AG04450 (cell line): ENCODE measurements at places on chromosomes 7 and 10.

GRCh38 chr10:68559841-68560185 lies 324 bp upstream of the TET1 start:
- no peak for DNase-seq

DNA sequence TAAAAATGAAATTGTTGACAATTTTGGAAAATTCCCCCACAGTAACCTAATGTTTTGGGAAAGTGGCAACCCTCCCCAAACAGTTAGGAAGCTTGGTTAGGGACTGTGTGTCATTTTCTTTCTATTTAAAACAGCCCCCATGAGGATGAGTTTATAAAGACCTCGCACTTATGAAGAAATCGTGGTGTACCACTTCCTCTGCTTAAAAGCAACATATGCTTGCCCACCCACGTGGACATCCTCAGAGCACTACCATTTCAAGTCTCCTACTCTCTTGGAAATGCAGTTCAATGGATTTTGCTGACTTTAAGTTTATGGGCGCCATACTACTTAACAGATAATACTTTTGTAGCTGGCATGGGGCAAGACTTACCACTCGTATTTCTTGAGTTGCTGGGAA lies 223.8 kb downstream of the DYNC1I1 start:
- DNase-seq, result no peak

DNA sequence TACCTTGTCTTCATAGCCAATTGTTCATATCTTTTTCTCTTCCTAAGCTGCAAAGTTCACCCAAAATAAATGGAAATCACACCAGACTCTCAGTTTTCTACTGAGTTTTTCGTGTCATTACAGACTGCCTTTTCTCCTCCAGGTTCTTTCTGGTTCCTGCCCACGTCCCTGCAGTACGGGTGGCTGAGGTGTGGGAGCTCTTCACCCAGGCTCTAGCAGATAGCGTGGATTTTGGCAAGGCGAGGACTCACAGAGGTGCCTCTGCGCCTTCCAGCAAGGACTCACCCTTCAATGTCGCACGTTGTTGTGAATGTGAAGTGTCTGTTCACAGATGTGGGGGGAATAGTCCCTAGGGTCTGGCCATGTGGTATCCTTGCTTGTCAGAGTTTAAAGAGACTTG lies 71.6 kb downstream of the ABCA13 start:
- no peak for DNase-seq

DNA sequence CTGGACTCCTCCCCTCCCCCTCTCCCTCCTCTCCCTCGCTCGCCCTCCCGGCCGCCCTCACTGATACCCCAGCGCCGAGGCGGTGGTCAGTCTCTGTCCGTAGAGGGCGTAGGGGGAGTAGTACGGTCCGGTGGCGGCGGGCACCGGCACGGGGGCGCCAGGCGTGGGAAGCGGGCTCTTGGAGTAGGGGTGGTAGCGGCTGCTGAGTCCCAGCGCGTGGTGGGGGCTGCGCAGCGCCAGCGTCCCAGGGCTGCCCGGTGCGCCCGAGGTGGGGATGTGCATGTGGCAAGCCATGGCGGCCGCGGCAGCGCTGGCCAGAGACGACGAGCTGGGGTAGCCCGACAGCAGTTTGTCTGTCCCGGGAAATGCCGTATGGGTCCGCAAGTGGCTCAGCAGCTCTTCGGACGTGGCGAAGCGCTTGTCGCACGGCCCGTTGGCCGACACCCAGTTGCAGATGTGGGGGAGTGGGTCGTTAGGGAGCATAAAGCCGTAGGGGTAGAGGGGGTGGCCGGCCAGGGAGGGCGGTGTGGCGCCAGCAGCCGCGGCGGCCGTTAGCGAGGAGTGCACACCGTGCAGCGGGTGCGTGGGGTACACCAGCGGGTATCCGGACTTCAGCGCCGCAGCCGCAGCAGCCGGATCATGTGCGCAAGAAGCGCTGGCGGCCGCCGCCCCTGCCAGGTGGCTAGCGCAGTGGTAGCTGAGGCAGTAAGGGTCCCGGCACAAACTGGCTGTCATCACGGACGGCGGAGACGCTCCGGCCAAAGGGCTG lies 2.7 kb downstream of the ZNF503 start:
- no peak for DNase-seq

- no peak for DNase-seq
These were observed 34.1 kb upstream of the IFRD1 start for GRCh38 chr7:112416127-112416526.

- DNase-seq, result no peak
These were observed 479.1 kb upstream of the ZMIZ1 start for GRCh38 chr10:78589687-78590086.

DNA sequence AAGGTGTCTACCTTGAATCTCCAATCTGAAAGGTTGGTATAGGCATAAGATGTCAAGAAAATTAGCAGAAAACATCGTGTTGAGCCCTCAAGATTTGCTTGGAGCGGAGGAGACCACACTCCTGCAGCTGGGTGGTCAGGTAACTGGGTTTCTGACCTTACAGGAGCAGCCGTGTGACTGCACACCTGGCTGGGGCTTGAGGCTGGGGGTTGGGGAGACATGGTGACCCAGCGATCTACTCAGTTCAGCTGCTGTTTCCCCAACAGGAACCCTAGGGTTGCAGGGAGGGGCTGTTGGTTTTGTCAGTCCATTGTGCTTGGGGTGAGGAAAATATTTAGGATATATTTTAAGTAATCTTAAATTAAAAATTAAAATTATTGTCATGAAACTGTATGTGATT lies 147.0 kb upstream of the ZNF32 start:
- no peak for DNase-seq

GRCh38 chr7:7156663-7157062 lies 25.7 kb upstream of the C1GALT1 start:
- DNase-seq, result no peak

DNA sequence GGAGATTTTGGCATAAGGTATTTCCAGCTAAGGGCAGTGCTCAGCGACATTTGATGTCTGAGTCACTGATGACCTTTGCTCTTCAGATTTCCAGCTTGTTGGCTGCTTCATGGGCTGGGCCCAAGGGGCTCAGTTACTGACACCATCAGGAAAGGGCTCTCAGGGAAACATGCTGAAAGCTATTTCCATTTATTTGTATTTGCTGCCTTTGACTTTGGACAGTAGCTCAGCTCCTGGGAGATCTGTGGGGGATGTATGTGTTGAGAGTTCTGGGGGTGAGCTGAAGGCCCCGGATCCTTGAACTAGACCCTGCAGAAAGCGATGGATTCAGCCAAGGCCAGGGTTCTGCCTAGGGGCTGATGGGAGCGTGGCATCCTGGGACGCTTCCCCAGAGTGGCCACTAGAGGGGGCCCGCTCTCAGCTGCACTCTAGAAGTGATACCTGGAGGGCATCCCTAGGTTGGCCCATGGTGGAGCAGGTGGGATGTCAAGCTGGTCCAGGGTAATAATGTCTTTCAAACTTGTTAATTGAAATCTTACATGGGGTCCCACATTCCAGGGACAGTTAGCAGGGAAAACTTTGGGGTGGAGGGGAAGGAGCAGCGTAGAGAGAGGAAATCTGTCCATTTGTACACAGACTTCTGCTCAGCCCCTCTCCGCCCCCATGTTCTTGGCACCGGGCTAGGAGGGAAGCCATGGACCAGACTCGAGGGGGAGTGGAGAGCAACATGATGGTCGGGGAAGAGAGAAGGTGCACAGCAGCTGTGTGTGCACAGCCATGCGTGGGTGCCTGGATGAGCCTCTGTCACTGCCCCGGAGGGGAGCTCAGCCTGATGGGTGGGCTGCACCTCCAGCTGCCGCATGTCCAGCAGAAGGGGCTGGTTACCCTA lies 3.0 kb upstream of the BTBD16 start:
- DNase-seq, result no peak

- DNase-seq, result no peak
These were observed 190.4 kb downstream of the SKIDA1 start for GRCh38 chr10:21334891-21335696.

GRCh38 chr7:84792231-84792893 lies 394.5 kb downstream of the SEMA3D start:
- no peak for DNase-seq

- DNase-seq, result no peak
These were observed 213.1 kb downstream of the MAGI2 start for GRCh38 chr7:79240413-79240812.

DNA sequence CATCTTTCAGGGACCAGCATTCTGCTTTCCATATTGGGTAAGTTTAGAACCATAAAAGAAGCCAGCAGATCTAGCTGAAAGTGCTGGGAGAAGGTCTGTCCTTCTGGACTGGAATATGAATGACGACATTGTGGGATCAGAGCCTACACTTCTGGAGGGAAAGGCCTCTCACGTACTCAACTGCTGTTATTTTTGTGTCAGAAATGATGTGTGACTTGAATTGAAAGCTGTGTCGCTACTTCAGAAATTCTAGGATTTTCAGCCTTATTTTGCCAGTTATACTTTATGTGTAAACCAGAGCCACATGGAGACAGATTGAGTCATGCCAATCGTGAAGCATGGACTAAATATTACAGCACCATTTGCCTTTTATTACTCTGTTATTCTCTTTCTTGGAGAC lies 231.0 kb downstream of the KIAA1217 start:
- no peak for DNase-seq

- DNase-seq, result no peak
These were observed 56.5 kb upstream of the EFCAB10 start for GRCh38 chr7:105637755-105638154.

- no peak for DNase-seq
These were observed 66.4 kb downstream of the CDH23 start for GRCh38 chr10:71463111-71463510.

- no peak for DNase-seq
These were observed at the start of gene CLCN1 for GRCh38 chr7:143315776-143316175. TSS of gene CLCN1 (plus strand) at chr7:143316111. CDS start at chr7:143316213, 102 bp downstream.

- DNase-seq, result peak; percentile 49
These were observed 52.0 kb downstream of the GTF2IRD1 start for GRCh38 chr7:74505471-74506324.

DNA sequence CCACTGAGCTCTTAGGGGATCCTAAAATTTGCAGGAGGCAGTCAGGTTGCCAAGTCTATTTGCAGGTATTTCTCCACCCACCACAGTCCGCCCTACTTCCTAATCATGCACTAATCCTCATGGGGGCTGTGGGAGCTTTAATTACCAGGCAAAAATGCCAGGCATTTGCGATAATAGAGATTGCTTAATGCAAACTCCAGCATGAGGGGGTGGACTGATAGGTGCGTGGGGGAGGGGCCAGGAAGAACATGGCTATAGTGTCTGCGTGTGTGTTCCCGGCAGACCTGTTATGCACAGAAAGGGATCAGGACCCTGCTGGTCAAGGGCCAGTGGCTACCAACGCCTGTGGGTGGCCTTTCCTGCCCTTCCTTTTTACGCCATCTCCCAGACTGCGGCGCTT lies 15.6 kb upstream of the AQP1 start:
- no peak for DNase-seq
